Smooth muscle cell of the coronary artery (primary cell): ENCODE measurements at places on chromosomes 2 and 18. TPM values are rescaled to one million over a fixed set of nuclear protein-coding genes. Genes with fewer than 3 reads are reported as not detected.

TRIM43 gene
- not detected in 2 replicates for total RNA-seq

PRKAG3 gene
- total RNA-seq, result 4.1 TPM in 1 of 2 replicates, not detected in the other

EVX2 gene
- not detected in 2 replicates for total RNA-seq

CIAO1 gene
- total RNA-seq, result 49.0 and 70.7 TPM in 2 replicates

PAX3 gene
- 0.38 and 7.6 TPM in 2 replicates for total RNA-seq

UGT1A3 gene
- total RNA-seq, result not detected in 2 replicates

DSC3 gene
- total RNA-seq, result 0.38 and 3.3 TPM in 2 replicates

FBXO15 gene
- 0.23 and 0.82 TPM in 2 replicates for total RNA-seq

IL1R2 gene
- total RNA-seq, result 1.1 and 5.9 TPM in 2 replicates

TUBA4B gene
- total RNA-seq, result not detected in 2 replicates

ZNF892 gene
- 2.3 and 4.7 TPM in 2 replicates for total RNA-seq

ZNF532 gene
- total RNA-seq, result 39.8 and 44.5 TPM in 2 replicates

SEPTIN10 gene
- 80.5 and 114 TPM in 2 replicates for total RNA-seq

LBX2 gene
- total RNA-seq, result 0.30 and 0.94 TPM in 2 replicates

CEP192 gene
- 21.1 and 23.2 TPM in 2 replicates for total RNA-seq

TFPI gene
- 80.2 and 87.4 TPM in 2 replicates for total RNA-seq

GALR1 gene
- total RNA-seq, result under 0.01 TPM in 1 of 2 replicates, not detected in the other

HSBP1L1 gene
- 2.7 and 3.0 TPM in 2 replicates for total RNA-seq

FAM210A gene
- total RNA-seq, result 15.6 and 19.3 TPM in 2 replicates

HAUS1 gene
- total RNA-seq, result 18.7 and 25.6 TPM in 2 replicates

NEURL3 gene
- 0.08 TPM in 1 of 2 replicates, not detected in the other for total RNA-seq

BIN1 gene
- total RNA-seq, result 49.8 and 126 TPM in 2 replicates

RGPD4 gene
- total RNA-seq, result under 0.01 TPM in 1 of 2 replicates, not detected in the other

MROH2A gene
- total RNA-seq, result 0.15 TPM in 1 of 2 replicates, not detected in the other

PLGLB2 gene
- total RNA-seq, result 0.23 and 0.60 TPM in 2 replicates

NBAS gene
- 94.2 and 105 TPM in 2 replicates for total RNA-seq

ELAC1 gene
- total RNA-seq, result 2.3 and 5.8 TPM in 2 replicates

MEP1B gene
- total RNA-seq, result 0.12 TPM in 1 of 2 replicates, not detected in the other

ALK gene
- total RNA-seq, result under 0.01 TPM in 1 of 2 replicates, not detected in the other

ASB18 gene
- total RNA-seq, result not detected in 2 replicates

WDR7 gene
- total RNA-seq, result 13.4 and 28.8 TPM in 2 replicates

CABLES1 gene
- total RNA-seq, result 11.7 and 13.0 TPM in 2 replicates

ATP6V1C2 gene
- total RNA-seq, result not detected in 2 replicates

C2orf78 gene
- total RNA-seq, result not detected in 2 replicates

CXCR1 gene
- total RNA-seq, result not detected in 2 replicates

IL1F10 gene
- not detected in 2 replicates for total RNA-seq
